Activated CD8-positive, alpha-beta T cell treated with anti-CD3 and anti-CD28 coated beads for 36 hours (primary cell): ENCODE measurements at places on chromosomes 6 and 20. TPM values are rescaled to one million over a fixed set of nuclear protein-coding genes. Genes with fewer than 3 reads are reported as not detected.

GRCh38 chr6:30727920-30728553, 7.9 kb downstream of the TUBB start:
- no peak for DNase-seq

Gene COL20A1
- 0.04 TPM for total RNA-seq

Gene SLC22A16
- not detected for total RNA-seq

Gene SLC18B1
- 7.0 TPM for total RNA-seq

DNA sequence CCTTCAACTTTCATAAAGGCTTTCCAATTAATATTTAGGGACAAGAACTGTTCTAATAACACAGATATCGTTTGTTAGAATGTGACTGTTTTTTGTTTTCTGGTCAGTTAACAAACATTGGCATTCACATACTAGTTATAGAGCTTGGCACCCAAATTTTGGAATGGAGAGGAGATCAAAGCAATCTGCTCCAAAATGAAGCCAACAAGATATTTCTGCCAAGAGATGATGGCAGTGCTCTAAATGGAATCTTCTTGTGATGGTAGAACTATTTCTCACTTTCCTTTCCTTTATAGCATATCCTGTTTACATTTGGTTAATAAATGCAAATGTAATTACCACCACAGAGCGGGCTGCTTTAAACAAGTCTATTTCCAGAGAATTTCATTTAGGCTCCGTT, 208.3 kb upstream of the RIMS1 start:
- no peak for DNase-seq

Gene HLA-DRB5
- 5.9 TPM for total RNA-seq

- no peak for DNase-seq
Measured at GRCh38 chr6:45754432-45754831, 261.2 kb downstream of the CLIC5 start.

DNA sequence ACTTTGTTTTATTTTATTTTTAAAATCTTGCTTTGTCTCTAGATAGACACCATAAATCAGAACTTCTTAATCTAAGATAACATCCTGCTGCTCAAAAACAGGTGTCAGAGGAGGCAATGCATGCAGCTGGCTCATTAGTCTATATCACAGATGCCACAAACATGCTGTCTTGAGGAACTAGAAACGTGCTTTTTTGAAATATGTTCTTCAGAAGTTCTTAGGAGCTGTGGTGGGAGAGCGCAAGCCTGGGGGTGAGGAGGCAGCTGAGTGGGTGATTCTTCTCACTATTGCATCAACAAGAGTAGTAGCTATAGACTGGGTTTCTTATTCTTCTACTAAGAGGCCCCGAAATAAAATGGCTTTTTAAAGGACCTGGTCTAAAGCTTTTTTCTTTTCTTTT, 23.4 kb downstream of the IL22RA2 start:
- DNase-seq, result peak; percentile 22

Gene SLC13A3
- not detected for total RNA-seq
